Hepatic stellate cell (primary cell): ENCODE measurements at places on chromosomes 6 and 20.
A peak's percentile ranks its signal among the peaks of the same experiment; 100 is the strongest.

GRCh38 chr6:75205776-75206575 is at the start of gene COL12A1:
COL12A1 (minus strand) TSS chr6:75206053; CDS start chr6:75202792, 3,261 bp downstream.
- peak; percentile 94 for DNase-seq

DNA sequence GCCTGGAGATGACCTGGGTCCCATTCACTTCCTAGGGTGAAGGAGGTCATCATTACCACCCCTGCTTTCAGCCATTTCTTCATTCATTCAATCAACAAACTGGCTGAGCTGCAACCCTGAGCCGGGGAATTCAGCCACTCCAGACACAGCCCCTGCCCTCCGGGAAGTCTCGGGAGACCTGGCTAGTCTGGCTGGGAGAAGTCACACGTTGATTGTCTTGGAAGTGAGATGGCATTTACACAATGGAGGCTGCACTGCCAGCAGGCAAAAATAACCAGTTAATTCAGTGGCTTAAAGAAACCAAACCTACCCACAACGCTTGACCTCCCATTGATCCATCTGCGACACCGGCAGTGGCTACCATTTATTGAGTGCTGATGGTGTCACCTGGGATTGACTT is 2.0 kb upstream of the PMEPA1 start:
- DNase-seq: no peak

- DNase-seq: no peak
Measured at GRCh38 chr20:20139403-20139802, 87.1 kb downstream of the CFAP61 start.

DNA sequence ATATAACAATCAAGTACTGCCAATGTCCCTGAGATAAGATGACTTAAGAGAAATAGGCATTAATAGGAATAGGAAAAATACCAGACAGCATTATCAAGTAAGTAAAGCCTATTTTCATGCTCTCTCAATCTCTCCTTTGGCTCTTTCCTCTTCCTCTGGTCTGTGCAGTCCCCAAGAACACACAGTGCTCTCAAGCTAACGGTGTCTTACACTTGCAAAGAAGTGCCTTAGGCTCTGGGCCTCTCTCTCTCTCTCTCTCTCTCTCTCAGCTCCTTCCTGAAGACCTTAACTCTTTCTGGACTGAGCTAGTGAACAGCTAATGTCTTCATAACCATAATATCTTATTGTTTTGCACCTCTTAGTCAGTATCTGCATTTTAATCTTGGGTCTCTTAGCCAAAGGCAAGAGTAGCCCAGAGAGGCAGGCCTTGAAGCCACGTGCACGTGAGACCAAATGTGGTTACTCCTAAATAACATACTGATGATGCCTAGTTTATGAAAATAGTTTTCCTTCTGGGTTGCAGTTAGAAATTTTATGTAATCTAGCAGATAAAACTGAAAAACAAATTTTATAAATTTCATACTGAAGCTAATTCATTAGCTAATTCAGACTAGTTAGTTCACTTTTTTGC is 70.8 kb downstream of the TPD52L1 start:
- DNase-seq: no peak

GRCh38 chr6:147708170-147708569 is 199.7 kb downstream of the SAMD5 start:
- no peak for DNase-seq

- DNase-seq: no peak
Measured at GRCh38 chr6:40887079-40887791, 151.8 kb downstream of the UNC5CL start.

DNA sequence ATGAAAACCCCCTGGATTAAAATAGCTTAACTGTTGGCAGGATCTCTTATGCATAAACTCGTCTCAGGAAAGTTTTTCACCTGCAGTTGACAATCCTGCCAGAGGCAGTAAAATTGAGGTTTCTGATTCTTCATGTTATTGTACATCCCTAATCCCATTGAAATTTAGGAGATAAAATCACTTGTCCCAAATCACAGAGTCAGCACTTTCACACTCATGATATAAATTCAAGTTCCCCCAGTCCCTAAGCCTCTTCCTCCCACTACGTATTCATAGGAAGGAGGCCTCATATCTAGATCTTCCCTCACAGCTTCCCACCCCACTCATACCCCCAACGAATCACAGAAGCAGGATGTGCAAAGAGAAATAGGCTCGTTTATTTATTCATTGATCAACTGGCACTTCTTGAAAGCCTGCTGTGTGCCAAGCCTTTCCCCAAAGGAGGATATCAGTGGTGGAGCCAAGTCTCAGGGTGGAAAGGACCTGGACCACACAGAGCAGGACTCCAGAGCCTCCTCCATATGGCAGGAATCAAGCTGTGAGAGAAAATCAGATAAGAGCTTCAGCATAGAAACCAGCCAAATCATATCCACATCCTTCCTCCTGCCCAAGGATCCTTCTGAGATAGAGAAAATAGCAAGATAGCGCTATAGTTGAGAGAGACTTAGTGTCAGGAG is 2.3 kb downstream of the SLPI start:
- DNase-seq: no peak

DNA sequence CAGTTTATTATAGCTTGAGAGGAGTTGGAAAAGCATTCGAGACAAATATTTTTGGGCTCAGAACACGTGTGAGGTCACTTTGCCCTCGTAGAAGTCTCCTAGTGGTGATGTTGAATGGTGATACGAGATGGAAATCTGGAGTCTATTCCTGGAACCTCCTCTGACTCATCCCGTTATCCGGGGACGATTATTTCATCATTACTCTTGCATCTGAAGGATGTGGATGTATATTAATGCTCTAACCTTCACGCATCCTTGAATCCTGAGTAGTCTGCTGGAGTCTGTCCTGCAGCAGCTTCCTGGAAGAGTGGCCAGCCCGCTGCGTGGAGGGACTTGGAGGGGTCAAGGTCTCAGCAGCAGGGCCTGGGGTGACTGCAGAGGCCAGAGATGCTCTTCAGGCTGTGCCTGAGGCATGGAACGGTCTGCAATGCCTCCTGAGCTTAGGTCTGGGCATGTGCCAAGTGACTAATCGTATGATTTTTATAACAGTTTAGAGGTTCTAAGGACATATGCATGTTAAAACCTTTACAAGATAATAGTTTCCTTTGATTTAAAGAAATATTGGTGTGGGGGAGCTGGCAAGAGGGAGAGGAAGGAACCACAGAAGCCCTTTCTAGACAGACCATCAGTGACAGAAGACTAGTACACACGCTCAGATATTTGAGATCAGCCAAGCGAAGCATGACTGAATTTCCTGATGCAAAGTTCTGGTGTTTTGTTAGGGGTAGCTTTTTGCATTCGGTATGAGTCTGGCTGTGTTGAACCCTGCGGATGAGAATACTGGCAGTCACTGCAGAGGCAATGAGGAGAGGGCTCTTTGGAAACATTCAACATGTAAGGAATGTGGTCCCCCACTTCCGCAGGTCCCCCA is 400.2 kb downstream of the QKI start:
- DNase-seq: peak; percentile 91

DNA sequence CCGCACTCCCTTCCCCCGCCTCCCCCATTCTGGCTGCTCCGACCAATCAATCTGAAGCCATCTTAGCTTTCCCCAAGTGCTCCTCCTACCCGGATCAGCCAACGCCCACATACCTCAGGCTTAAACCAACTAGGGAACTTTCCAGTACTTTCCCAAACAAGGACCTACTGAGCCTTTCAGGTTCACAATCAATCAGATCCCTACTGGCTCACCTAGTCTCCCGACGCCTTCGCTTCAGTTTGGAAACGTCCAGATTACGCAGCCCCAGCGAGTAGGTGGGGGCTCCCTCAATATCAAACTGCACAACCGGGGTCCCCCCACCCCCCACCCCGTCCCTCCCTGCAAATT is 432 bp downstream of the HSPA1L start:
- DNase-seq: peak; percentile 98

DNA sequence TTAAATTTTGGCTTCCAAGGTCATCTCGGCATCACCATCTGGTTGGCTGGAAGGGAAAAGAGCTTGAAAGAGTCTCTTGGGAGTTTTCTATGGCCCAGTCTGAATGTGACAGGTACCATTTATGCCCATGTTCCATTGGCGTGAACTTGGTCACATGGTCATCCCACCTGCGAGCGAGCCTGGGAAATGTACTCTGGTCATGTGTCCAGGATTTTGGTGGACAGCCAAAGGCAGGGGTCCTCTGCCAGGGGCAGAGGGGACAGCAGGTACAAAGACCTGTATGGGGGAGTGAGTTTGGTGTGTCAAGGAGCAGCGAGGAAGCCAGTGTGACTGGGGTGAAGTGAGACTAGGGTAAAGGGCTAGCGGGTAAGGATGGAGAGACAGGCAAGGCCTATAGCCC is 112.6 kb downstream of the CDC5L start:
- no peak for DNase-seq

- no peak for DNase-seq
Measured at GRCh38 chr20:30485331-30486102, 771.9 kb upstream of the DEFB115 start.

DNA sequence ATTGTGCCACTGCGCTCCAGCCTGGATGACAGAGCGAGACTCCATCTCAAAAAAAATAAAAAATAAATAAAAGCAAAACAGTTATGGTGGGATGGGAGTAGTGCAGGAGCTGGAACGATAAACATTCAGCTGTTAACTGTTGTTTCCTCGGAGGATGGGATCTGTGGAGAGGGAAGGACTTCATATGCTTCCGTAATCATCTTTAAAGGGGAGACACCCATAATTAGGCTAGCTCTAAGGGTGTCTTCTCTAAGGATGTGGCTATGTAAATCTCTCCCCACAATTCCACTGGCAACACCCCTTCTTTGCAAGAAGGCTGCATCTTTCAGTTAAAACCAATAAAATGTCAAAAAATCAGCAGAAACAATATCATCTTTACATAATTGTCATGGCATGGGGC is 42.6 kb upstream of the MTHFD1L start:
- DNase-seq: no peak
